ENCODE measurements at places on chromosomes 1 and 21. TPM values are rescaled to one million over a fixed set of nuclear protein-coding genes. Genes with fewer than 3 reads are reported as not detected.
A peak's percentile ranks its signal among the peaks of the same experiment; 100 is the strongest.

NTMT2 gene
- not detected for total RNA-seq

RHOC gene
- total RNA-seq, result 64.3 TPM

ST7L gene
- 8.7 TPM for total RNA-seq

SPRR2A gene
- total RNA-seq, result not detected

DNA sequence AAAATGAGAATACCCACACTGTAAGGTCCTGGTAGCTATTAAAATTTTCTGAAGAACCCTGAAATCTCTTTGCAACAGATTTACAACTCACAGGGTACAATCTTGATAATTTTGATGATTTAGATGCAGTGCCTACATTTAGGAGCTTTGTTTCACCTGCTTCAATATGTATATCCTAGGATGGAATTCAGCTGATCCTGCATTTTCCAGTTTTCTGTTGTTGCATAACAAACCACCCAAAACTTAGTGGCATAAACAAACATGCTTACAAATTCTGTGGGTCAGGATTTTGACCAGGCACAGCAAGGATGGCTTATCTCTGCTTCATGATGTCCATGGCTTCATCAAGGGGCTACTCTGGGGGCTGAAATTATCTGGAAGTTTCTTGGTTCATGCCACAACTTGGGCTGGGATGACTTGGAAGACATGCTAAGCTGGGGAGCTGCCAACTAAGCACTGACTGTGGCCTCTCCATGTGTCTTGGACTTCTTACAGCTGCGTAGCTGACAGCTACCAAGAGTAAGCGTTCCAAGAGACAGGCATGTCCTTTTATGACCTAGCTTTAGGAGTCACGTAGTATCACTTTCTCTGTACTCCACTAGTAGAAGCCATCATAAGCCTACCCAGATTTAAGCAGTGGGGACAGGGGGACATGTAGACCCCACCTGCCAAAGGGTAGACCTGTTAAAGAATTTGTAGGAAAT, 108.5 kb downstream of the CACHD1 start:
- no peak overlapping the region for H3K4me3 ChIP-seq
- DNase-seq, result no peak
- H3K27ac ChIP-seq, result no peak overlapping the region
- H3K27me3 ChIP-seq, result no peaks in the 10 kb centered on the region

DNA sequence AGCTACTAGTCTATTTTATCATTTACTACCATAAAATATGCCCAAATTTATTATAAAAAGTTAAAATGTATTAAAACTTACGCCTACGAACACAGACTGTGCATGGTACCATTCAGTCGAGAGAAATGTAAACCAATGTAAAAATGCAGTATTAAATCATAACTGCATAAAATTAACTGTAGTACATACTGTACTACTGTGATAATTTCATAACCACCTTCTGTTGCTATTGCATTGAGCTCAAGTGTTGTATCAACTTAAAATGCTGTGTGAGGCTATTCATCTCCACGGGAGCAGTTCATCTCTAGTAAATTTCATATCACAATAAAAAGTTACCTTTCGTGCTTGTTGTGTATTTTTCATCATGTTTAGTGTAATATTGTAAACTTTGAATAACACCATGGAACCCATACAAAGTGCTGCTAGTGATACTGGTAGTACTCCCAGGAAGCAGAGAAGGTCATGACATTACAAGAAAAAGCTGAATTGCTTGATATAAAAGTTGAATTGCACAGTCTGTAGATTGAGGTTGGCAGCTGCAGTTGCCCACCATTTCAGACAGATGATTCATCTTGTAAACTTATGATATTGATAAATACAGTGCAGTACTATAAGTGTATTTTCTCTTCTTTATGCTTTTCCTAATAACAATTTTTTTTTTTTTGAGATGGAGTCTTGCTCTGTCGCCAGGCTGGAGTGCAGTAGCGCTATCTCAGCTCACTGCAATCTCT, 19.0 kb upstream of the CENPF start:
- H3K27ac ChIP-seq, result no peak overlapping the region
- no peaks in the 10 kb centered on the region for H3K36me3 ChIP-seq
- H3K27me3 ChIP-seq, result 0 out of 3 replicates have a peak, but pooled peaks cover 4% of the 10 kb centered on the region
- H3K4me3 ChIP-seq, result no peak overlapping the region
- no peaks in the 10 kb centered on the region for H3K4me1 ChIP-seq

GRCh38 chr1:150053926-150054325, 13.7 kb upstream of the VPS45 start:
- no peak overlapping the region for H3K4me3 ChIP-seq
- no peak overlapping the region for H3K27ac ChIP-seq
- no peaks in the 10 kb centered on the region for H3K36me3 ChIP-seq
- DNase-seq, result no peak
- H3K4me1 ChIP-seq, result peaks cover 16% of the 10 kb centered on the region

DNA sequence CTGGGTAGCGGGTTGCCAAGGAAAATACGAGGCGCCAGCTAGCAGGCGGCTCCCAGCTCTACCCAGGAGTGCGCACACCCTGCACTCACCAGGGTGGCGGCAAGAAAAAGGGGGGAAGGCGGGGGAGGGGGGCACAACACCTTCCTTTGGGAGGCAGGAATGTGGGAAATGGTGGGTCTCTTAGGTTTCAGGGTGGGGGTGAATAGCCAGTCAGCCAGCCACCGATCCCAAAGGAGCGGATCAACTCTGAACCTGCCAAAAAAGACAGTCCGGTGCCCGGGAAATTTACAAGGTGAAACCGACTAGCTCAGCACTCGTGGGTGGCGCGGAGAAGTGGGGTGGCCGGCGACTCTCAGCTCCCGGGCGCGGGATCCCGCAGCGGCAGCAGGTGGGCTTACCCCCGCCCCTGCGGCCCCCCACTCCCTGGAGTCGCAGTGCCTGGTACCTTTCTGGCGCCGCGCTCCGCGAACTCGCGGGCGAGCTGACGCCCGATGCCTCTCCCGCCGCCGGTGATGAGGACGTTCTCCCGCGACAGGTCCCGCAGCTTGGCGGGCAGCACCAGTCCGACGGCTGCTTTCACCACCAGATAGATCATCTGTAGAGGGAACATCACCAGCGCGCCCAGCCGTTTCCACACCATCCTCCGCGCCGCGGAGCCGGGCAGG, 1.2 kb downstream of the DHRS3 start:
- H3K4me3 ChIP-seq, result peak overlapping the region; percentile 91
- DNase-seq, result no peak
- peaks cover 60% of the 10 kb centered on the region for H3K4me1 ChIP-seq
- H3K36me3 ChIP-seq, result peaks cover 20% of the 10 kb centered on the region
- peak overlapping the region; percentile 94 for H3K27ac ChIP-seq

- no peak overlapping the region for H3K4me3 ChIP-seq
- peaks cover 7% of the 10 kb centered on the region for H3K4me1 ChIP-seq
- H3K27me3 ChIP-seq, result no peaks in the 10 kb centered on the region
- no peak overlapping the region for H3K27ac ChIP-seq
Measured at GRCh38 chr1:151814426-151814825, 9.2 kb upstream of the LINGO4 start.

GRCh38 chr1:8818325-8818775, 910 bp upstream of the RERE start:
- H3K27me3 ChIP-seq, result no peaks in the 10 kb centered on the region
- H3K27ac ChIP-seq, result peak overlapping the region; percentile 88
- H3K36me3 ChIP-seq, result no peaks in the 10 kb centered on the region
- DNase-seq, result no peak
- peaks cover 52% of the 10 kb centered on the region for H3K4me1 ChIP-seq
- H3K4me3 ChIP-seq, result peak overlapping the region; percentile 91

GRCh38 chr1:43322506-43322905, 15.1 kb upstream of the MPL start:
- no peak for DNase-seq
- peaks cover 20% of the 10 kb centered on the region for H3K27me3 ChIP-seq
- H3K4me1 ChIP-seq, result peaks cover 8% of the 10 kb centered on the region
- no peaks in the 10 kb centered on the region for H3K36me3 ChIP-seq
- no peak overlapping the region for H3K4me3 ChIP-seq

GRCh38 chr1:35844826-35845225, 37.0 kb downstream of the AGO4 start:
- H3K36me3 ChIP-seq, result peaks cover 22% of the 10 kb centered on the region
- H3K27me3 ChIP-seq, result no peaks in the 10 kb centered on the region
- H3K4me3 ChIP-seq, result no peak overlapping the region
- H3K27ac ChIP-seq, result no peak overlapping the region

All from HepG2 (cell line).